ENCODE measurements at places on chromosomes 11 and 22.

DNA sequence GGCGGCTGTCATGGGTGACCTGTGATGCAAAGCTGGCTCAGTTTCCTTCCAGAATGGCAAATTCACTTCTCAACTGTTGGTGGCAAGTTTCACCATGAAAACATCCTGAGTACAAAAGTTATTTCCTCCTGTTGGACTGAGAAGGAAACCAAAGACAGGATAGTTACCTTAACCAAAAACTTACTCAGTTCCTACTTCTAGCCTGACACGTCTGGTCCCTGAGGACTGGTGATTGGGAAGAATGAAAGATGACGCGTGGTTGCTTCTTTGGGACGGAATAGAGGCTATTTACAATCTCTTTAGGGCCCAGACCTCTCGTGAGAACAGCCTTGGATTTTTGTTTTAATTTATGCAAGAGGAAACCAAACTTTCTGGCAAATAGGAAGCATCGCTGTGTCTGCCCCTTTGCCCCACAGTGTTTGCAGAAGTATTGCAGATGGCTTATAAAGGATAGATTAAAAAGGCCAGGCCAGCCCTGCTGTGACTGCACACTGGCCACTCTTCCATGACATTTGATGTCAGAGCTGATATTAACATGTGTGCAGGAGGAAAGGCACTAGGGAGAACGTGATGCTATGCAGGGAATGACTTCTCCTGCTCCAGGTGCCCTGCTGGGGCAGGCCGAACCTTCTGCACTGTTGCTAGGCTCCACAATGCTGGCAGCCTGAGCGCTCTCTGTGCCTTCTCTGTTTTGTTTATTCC, 7.6 kb downstream of the VPS26B start:
- DNase-seq = no peak

- no peak for DNase-seq
Measured at GRCh38 chr11:126282361-126282735, 545 bp upstream of the TIRAP start.

DNA sequence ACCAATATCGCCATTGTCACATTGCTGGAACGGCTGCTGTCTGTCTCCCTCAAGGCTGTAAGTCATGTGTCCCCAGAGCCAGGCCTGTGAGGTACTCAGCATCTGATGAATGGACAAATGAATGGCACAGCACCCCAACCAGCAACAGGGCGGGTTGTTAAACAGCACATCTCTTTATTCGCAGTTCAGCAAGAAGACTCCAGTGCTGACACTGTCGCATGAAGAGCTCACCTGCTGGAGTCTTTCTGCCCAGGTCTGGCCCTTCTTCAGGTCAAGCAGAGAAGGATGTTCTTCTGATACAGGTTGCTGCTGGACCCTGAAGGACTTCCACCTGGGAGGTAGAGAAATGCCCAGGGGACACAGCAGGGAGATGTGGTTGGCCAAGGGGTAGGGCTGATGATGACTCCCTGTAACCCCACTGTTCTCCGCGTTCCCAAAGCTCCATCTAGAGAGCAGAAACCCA, 4.8 kb downstream of the SPATA19 start:
- DNase-seq = no peak

DNA sequence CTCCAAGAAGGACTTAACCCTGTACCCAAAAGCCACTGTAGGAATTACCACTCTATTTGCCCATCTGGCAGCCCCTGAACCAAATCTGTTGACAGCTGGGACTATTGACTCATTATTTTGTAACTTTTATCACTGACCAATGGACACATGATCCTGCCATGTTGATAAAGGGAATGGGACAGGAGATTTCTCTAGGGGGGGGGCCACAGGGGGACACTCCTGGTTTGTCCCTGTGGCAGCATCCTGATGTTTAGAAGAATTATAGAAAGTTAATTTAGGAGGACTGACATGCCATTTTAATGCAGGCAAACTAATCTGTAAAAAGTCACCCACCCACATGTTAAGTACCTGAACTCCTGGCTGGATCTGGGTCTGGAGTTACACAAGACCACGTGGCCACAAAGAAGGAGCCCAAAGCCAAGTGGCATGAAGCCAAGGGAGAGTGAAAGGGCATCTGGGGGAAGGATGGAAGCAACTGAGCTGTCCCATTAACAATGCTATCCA, 558.1 kb downstream of the ETS1 start:
- DNase-seq = no peak

DNA sequence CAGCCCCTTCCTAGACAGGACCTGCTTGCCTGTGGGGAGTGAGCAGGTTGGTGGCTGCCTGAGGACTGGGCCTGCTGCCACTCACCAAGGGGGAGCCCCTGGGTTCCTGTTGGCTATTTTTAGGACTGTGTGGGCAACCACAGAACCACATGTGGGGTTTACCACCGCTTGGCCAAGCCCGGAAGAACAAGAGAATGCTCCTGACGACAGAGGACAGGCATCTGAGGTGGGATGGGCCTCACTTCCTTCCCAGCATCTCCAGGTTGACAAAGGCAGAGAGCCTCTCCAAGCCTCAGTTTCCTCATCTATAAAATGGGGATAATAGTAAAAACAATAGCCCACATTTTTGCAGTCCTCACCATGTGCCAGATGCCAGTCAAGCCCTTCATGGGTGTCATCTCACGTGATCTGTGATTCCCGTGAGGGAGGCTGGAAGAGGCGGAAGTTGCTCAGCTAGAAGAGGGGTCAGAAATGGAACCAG, 43.6 kb downstream of the LRRC32 start:
- peak; percentile 86 for DNase-seq

GRCh38 chr11:2901196-2901796, 15.7 kb upstream of the CDKN1C start:
- no peak for DNase-seq

GRCh38 chr22:50723991-50724390, 14.0 kb upstream of the ACR start:
- peak; percentile 25 for DNase-seq

GRCh38 chr22:23834793-23835483, 3.9 kb downstream of the DERL3 start:
- DNase-seq = no peak
